Prostate gland (tissue), 2 donors: ENCODE measurements at places on chromosomes 12 and 14. TPM values are rescaled to one million over a fixed set of nuclear protein-coding genes. Genes with fewer than 3 reads are reported as not detected.

Gene CMA1
- total RNA-seq: not detected

Gene OLR1
- total RNA-seq: 2.1 TPM

Gene RHOF
- total RNA-seq: 23.5 TPM

Gene SVOP
- total RNA-seq: 0.06 TPM

Gene KLRC4
- not detected for total RNA-seq

Gene FIGNL2
- 1.4 TPM for total RNA-seq

Gene FOXG1
- 1.6 TPM for total RNA-seq

Gene LHX5
- total RNA-seq: not detected

Gene ZNF891
- total RNA-seq: 1.9 TPM
